Activated B cell treated with CpG ODN at 0.5 μM for 24 hours (primary cell): ENCODE measurements at places on chromosomes 3 and 15.

DNA sequence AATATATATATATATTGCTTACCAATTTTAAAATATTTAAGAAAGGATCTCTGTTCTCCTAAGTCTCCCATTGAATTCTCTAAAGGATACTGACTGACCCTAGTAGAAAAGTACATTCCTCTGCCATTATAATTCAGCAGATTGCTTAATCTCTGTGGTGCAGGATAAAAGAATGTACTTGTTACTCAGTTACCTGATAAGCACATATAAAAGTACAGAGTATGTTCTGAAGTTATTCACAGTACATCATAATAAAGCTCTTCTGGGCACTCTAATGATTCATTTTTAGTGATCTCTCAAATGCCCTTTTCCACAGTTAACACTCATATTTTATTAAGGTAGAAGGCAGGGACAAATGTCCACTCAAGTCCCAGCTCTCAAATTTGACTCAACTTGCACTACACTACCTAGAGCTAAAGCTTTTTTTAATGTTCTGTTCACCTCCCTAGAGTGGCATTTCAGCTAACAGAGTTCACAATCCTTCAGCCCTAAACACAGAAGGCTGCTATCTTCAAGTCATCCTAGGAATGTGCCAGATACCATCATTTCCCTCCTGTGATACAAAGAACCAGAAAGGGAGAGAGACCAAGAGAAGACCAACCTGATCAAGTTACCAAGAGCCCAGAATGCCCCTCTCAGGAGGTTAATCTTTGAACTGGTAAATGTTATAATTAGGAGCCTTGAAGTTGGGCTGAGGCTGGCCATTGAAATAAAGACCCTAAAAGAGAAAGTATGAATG lies 53.3 kb downstream of the MEIS2 start:
- DNase-seq: no peak

GRCh38 chr3:54004335-54004734 lies 112.7 kb upstream of the SELENOK start:
- no peak for DNase-seq

- DNase-seq: no peak
These were observed 7.3 kb downstream of the SRPRB start for GRCh38 chr3:133812872-133813271.

DNA sequence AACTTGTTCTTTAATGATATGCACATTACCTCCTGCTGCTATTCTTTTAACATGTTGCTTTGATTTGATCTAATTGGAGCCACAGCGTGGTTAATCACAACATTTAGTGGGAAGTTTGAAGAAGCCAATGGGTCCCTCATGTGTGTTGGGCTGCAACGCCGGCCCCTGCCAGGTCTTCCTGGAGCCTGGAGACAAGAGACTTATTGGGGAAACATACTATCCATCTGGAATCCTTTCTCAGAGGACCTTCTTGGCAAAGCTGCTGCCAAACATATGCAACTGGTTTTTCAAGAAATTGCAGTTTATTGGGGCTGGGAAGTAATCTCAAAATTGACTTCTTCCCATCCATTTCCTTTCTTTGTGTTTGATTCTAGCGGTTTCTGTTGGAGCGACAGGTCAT lies 396.3 kb upstream of the PROK2 start:
- no peak for DNase-seq

DNA sequence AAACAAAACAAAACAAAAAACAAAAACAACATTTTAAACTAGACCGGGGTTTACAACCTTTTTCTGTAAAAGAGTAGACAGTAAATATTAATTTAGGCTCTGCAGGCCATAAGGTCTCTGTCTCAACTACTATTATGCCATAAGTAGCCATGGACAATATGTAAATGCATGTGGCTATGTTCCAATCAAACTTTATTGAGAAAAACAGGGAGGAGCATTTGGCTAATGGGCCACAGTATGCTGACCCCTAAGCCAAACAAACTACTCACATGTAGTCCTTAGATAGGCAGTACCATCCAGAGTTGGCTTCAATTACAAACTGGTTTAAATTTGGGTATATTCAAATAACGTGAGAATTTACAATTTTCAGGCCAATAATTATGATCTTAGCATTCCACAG lies 144.2 kb downstream of the TBL1XR1 start:
- no peak for DNase-seq

DNA sequence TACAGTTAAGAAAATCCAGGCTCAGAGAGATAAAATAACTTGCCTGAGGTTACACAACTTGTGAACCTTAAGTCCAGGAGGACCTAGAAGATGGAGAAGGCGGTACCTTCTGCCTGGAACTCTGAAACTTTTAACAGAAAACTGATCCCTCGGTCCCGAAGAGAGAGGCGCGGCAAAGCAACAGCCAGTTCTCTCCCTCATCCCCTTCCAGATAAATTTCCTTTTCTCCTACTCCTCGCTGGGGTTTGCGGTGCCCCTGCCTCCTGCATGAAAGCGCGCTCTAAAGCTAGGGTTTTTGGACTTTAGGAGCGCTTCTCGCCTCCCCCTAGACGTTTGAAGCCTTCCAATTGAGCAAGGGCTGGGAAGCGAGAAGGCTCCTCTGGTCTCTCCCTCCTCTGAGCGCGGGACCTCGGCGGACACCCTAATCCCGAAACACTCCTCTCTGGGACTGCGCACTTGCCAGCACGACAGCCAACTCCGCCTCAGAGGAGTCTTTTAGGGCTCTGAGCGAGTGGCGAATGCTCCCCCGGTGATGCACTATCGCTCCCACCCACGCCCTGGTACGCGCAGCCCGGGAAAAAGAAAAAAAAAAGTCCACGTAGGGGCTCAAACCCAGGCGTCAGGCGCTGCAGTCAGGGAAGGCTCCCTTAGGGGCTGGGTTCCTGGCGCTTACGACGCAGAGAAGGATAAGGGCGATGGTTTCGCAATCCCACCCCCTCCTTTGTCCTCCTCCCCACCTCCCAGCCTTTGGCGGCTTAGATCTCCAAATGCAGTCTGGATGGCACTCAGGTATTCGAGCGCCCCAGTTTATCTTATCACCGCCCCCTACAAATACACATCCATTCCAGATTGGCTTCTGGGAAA lies 7.9 kb upstream of the EOMES start:
- DNase-seq: no peak

DNA sequence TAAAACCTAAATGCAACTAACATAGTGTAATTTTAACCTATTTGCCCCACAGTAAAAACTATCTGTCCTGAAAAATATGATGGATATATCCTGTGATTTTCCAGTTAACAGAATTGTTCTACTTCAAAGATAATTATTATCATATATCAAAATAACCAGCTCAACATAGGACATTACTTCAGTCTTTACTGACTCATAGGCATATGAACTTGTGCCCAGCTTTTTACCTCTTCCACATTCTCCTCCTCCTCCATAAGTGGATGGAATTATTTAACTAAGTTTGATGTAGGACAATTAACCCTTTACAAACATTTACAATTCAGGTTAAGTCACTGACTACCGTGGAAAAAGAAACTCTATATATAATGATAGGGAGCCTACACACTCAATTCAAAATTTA lies 22.9 kb upstream of the USF3 start:
- DNase-seq: no peak

- no peak for DNase-seq
These were observed 9.2 kb downstream of the LZTFL1 start for GRCh38 chr3:45832699-45833098.

DNA sequence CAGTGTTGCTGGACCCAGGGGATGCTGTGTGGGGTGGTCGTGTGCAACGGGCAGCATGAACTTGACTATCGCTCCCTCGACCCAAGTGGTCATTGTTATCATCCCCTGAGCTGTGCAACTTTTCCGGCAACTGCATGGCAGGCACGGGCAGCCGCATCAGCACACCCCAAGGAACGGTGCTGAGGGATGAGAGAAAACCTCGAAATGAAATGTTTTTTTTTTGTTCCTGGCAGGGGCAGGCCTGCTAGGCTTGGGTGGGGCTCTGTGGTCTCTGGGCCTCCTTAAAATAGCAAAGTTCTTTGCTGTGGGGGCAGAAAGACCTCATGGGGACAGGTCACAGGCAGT lies 51.4 kb downstream of the CORO2B start:
- no peak for DNase-seq

DNA sequence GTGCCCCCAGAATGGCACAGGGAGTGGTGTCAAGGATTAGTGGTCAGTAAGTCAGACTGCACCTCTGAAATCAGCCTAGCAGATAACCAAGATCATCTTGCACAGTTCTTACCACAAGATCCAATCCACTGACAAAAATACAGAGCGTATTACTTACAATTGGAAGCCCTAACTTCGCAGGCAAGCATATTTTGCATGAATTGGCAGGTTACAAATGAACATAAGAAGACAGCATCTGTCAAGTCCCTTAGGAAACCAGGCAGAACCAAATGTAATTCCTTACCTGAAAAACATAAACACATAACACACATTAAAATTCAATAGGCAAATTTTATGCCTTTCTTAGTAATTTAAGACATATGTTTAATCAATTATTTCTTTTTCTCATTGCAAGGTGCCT lies 293.4 kb downstream of the MAGI1 start:
- no peak for DNase-seq

- DNase-seq: no peak
These were observed 30.4 kb downstream of the GOLGA6L2 start for GRCh38 chr15:23416349-23417276.

- DNase-seq: no peak
These were observed 102.8 kb downstream of the TBC1D2B start for GRCh38 chr15:77974416-77975331.

- DNase-seq: no peak
These were observed 36.7 kb downstream of the RGMA start for GRCh38 chr15:93052090-93052879.

- DNase-seq: no peak
These were observed 39.8 kb downstream of the ADAMTS17 start for GRCh38 chr15:100301910-100302431.

- no peak for DNase-seq
These were observed 23.0 kb upstream of the CAPN7 start for GRCh38 chr3:15183011-15183410.

DNA sequence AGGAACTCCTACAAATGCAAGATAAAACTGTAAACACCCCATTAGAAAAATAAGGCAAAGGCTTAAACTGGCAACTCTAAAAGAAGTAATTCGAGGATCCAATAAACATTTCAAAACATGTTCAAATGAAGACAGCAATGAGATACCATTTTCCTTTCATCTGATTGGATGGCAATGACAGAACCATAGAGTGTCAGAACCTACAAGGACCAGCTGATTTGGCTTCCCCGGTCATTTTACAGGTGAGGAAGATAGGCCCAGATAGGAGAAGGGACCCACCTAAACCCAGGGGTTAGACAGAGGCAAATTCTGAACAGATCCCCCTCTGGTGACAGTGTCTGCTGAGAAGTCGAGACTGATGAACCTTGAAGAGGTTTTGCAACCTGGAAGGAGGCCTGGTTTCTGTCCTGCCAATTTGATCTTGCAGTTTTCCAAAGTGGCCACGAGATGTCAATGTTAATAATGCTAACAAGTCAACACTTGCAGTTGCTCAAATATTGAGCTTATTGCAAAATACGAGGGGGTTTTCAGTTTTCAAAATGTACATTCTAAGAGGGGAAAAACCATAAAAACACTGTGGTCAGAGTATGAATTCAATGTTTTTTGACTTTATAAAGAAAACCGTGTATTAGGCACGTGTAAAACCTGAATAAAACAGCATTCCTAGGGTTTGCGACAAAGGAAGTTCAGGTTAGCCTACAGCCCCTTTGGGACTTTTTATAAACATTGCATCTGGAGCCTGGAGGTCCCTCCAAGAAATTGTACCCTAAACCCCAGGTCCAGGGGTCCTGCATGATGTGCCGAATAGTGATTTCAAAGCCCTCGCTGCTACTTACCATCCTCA lies 21.5 kb downstream of the CFAP161 start:
- DNase-seq: no peak

DNA sequence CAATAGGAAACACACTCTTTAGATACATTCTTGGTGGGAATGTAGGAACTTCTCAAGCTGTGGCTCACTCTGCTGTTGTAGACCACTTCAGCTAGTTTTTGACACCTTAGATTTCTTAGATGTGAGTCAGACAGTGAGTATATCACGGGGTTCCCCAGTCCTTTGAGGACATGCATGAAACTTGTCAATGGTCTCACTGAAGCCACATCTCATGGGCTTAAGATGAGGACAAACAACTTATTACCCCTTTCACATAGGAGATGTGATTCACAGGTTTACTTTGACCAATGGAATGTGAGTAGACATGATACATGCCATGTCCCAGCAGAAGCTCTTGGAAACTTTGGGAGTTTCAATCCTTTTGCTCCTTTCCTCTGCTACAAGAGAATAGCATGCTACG lies 325.5 kb downstream of the CHST2 start:
- DNase-seq: no peak

DNA sequence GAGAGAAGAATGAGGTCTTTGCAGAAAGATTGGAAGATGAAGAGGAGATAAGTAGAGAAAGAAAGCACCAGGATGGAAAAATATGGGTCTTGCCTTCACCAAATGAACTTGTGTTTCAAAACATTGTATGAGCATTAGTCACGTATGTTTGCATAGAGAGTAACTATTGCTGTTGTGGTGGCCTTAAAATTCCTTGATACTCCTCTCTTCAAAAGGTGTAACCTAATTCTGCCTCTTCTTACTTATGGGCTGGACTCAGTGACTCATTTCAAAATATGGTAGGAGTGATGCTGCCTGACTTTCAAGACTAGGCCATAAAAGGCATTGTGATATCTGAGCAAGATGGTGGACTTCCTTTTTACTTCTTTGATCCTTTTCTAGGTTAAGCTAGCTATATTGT lies 228.7 kb upstream of the ZNF385D start:
- DNase-seq: no peak
